ENCODE measurements at places on chromosomes 2 and 18. TPM values are rescaled to one million over a fixed set of nuclear protein-coding genes. Genes with fewer than 3 reads are reported as not detected.

- no peak for DNase-seq
Measured at GRCh38 chr2:234352270-234352669, 144.6 kb downstream of the ARL4C start.

DNA sequence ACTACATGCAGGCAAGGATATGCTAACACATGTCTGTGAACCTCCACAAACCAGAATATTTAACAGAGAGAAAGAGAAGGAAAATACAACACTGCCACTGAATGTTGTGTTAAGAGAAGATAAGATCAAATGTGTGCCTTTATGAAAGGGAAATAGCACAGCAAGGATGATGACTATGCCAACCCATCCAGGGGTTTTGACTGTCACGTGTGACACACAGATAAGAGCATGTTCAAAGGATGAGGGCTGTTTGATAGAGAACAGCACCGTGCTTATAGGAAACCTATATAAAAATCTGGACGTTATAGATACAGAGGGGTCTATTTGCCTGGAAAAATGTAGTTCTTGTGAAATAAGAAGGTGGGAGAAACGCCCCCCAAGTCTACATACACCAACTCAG is 911.8 kb downstream of the CPS1 start:
- no peak for DNase-seq

DNA sequence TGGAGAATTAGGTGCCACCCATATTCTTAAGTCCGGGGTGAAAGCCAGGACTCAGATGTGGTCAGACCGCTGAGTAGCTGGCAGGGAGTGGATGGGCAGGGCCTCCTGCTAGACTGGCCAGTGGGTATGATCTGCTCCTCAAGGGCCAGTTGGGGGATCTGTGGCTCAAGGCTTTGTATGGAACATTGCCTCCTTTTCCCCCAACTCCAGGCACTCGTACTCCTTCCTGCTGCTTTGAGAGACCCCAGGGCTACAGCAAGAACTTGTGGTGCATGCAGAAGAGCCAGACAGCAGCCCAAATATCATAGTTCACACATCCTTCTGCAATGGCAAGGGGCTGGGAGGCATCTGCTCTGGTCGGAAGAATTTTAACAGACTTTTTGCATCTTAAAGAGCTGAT is 61.7 kb downstream of the PDCL3 start:
- no peak for DNase-seq

GRCh38 chr2:126527836-126528490 is 128.0 kb upstream of the GYPC start:
- no peak for DNase-seq

DNA sequence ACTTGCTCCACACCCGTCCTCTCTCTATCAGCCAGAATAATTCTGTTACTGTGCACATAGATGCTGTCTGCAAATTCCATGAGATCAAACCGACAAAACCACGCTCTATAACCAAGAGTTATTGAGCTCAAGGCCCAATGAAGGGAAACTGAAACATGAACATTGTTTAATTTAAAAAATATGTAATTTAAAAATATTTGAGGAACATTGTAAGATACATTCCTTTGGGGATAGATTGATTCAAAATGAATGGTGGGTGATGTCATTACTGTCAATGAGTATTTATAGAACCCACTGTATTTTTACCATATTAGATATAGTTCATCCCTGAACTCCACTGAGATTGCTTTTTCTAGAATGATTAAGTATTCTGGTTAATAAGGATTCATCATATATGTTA is 50.4 kb downstream of the NCKAP5 start:
- no peak for DNase-seq

GRCh38 chr18:11950824-11951223 is 30.5 kb upstream of the IMPA2 start:
- DNase-seq, result no peak

- DNase-seq, result no peak
Measured at GRCh38 chr18:75824661-75825060, 397.2 kb upstream of the SMIM21 start.

DNA sequence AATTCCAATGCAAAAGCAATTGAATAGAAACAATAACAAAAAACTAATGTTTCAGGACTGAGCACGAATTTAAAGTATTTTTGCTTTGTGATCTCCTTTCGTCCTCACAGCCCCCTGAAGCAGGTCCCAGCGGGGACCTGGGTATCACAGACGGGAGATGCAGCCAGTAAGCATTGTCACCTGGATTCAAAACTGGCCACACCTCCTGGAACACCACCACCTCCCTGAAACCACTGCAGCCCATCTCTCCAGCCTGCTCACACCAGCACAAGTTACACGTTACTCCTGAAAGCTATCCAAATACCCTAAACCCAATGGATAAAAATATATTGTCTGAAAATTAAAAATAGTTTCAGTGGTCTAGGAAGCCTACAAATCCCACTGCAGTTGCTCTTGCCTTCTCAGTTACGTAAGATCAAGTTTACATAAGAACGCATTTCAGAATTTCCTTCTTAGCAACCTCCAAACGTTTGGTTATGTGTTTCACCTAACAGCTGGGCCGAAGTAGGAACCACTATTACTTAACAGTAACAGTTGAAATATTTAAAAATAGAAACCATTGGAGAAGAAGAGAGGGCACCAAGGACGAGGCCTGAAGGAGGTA is 178.0 kb downstream of the HDAC4 start:
- DNase-seq, result no peak

The ITPRIPL1 gene
- 1.4 TPM for total RNA-seq

The ALPG gene
- not detected for total RNA-seq

The SH3RF3 gene
- total RNA-seq, result 8.0 TPM

The CD8A gene
- 1.2 TPM for total RNA-seq

The PGAP1 gene
- total RNA-seq, result 5.2 TPM

The SMARCAL1 gene
- 10.5 TPM for total RNA-seq

The EFEMP1 gene
- total RNA-seq, result 75.9 TPM

The MRO gene
- total RNA-seq, result 4.6 TPM

The QPCT gene
- total RNA-seq, result 1.7 TPM

The EPB41L3 gene
- total RNA-seq, result 10.5 TPM
